ENCODE measurements at places on chromosomes 7 and 10.

DNA sequence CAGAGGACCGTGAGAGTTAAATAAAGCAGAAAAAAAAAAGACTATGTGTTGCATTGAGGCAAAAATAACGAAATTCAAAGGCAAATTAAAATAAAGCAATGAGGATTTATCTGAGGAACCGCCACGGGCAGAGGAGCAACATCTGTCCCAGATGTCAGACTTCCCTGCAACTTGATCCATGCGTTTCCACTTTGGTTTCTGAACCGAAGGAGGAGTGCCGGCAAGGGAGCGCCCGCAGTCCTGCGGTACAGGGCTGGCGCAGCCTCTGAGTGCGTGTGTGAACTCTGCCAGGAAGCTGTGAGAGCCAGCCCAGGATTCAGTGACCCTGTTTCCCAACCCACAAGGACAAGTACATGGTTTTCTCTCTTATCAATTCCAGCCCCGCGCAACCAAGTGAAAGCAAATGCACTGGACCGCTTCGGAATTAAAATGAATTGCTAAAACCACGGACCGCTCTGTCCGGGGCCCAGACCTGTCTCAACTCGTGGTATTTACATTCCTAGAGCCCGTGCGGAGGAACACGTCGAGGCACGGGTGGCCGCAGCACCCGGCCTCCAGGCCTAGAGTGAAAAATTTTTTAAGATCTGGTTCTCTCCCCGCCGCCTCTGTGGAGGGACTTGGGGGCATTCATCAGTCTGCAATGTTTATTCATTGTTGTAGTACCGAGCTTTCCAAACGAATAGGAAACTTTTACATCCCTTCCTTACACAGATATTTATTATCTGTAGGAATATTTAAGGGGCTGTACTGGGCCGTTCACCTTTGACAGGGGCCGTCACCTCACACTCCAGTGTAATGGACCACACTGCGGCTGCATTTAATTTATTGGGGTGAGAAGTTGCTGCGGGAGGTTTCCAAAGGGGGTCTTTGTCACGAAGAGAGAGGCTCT lies 291.5 kb upstream of the NFE2L3 start:
- H3K27me3 ChIP-seq, result peaks cover 10% of the 10 kb centered on the region
- H3K36me3 ChIP-seq, result no peaks in the 10 kb centered on the region
- H3K4me1 ChIP-seq, result no peaks in the 10 kb centered on the region

DNA sequence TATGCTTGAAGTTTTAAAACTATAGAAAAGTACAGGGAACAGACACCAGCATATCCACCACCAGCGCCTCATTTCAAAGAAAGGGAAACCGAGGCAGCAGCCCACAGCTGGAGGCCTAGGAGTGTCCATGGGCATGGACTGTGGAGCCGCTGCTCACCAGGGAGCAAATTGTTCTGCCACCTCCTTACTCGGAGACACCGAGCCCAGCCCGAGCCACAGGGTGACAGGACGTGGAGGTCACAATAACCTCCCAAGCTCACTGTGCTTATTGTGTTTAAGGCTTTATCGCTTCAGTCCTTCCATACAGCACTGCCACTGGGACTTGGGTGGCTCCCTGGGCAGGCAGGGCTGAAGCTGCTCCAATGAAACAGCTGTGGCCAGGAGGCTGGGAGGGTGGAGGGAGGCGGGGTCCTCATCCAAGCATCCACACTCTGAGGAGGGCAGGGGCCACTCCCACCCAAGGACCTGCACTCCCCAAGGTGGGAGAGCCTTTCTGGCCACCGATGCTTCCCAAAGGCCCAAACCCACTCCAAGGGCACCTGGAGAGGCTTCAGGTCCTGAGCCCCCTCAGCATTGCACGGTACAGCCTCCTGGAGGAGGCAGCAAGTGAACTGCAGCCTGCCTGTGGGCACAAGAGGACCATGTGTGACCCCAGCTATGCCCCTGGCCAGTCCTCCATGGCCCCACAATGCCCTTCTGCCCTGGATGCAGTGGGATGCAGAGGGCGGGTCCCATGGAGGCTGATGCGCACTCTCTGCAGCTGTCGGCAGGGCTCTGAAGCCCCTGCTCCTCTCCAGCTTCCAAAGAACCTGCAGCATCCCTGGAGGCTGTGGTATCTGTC lies 38.7 kb upstream of the RET start:
- H3K27ac ChIP-seq, result no peak overlapping the region
- no peak for DNase-seq
- no peaks in the 10 kb centered on the region for H3K27me3 ChIP-seq
- H3K4me1 ChIP-seq, result no peaks in the 10 kb centered on the region
- no peak overlapping the region for H3K4me3 ChIP-seq
- no peaks in the 10 kb centered on the region for H3K36me3 ChIP-seq

GRCh38 chr10:5583525-5584175 lies 58.9 kb downstream of the CALML3 start:
- no peaks in the 10 kb centered on the region for H3K36me3 ChIP-seq
- no peak overlapping the region for H3K4me3 ChIP-seq
- DNase-seq, result no peak
- H3K27ac ChIP-seq, result no peak overlapping the region
- H3K27me3 ChIP-seq, result no peaks in the 10 kb centered on the region
- H3K4me1 ChIP-seq, result peaks cover 4% of the 10 kb centered on the region

- peaks cover 76% of the 10 kb centered on the region for H3K27me3 ChIP-seq
- H3K4me3 ChIP-seq, result no peak overlapping the region
- DNase-seq, result peak; percentile 31
- H3K27ac ChIP-seq, result no peak overlapping the region
- H3K36me3 ChIP-seq, result no peaks in the 10 kb centered on the region
These were observed 2.2 kb downstream of the CFAP46 start for GRCh38 chr10:132939957-132940790.

DNA sequence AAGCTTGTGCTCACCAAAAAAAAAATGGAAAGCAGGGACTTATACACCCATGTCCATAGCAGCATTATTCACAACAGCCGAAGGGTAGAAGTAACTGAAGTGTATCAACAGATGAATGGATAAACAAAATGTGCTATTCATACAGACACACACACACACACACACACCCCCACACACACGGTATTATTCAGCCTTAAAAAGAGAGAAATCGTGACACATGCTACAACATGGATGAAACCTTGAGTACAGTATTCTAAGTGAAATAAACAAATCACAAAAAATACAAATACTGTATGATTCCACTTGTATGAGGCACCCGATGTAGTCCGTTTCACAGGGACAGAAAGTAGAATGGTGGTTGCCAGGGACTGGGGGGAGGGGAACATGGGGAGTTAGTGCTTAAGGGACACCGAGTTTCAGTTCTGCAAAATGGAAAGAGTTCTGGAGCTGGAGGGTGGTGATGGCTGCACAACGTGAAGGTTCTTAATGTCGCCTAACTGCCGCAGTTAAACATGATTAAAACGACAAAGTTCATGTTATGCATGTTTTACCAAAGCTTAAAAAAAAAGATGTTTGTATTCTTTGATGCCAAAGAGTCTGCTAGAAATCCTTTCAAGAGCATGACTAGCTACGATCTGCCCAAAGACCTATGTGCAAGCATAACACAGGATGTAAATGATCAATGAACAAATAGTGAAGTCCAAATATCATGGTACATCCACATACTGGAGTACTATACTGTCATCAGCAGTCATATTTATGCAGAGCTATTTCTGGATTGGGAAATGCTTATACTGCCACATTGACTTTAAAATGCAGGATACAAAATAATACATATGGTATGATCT lies 7.2 kb downstream of the TNS3 start:
- no peak for DNase-seq
- no peaks in the 10 kb centered on the region for H3K36me3 ChIP-seq
- H3K27ac ChIP-seq, result peak overlapping the region; percentile 82
- no peaks in the 10 kb centered on the region for H3K27me3 ChIP-seq

- H3K4me3 ChIP-seq, result no peak overlapping the region
- no peak for DNase-seq
- H3K36me3 ChIP-seq, result no peaks in the 10 kb centered on the region
These were observed 93.5 kb downstream of the CREM start for GRCh38 chr10:35219891-35220890.
